ENCODE measurements at places on chromosomes 7 and 10. TPM values are rescaled to one million over a fixed set of nuclear protein-coding genes. Genes with fewer than 3 reads are reported as not detected.

HECTD2 gene
- 6.5 TPM for total RNA-seq

DNA sequence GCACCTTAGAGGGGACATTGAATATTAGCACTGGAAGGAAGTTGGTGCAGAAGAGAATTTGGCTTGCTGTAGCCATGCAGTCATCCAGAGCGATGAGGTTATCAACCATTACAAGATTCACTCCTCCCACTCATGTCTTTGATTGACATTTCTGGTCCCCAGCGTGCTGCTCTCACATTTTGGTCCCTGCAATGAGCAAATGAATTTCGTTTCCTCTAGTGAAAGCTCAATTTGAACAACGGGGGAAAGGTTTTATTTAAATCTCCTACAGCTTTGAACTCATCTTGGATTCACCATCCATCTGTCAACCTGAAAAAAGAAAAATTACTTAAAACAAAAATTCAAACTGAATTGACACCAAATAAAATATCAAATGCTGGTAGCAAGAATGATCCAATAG lies 975.2 kb downstream of the NRG3 start:
- DNase-seq: no peak

TMEM213 gene
- total RNA-seq: not detected

NODAL gene
- total RNA-seq: not detected

HOXA1 gene
- 0.12 TPM for total RNA-seq

All from left cardiac atrium (tissue), 4 donors.